ENCODE measurements at places on chromosomes 7 and 10.

DNA sequence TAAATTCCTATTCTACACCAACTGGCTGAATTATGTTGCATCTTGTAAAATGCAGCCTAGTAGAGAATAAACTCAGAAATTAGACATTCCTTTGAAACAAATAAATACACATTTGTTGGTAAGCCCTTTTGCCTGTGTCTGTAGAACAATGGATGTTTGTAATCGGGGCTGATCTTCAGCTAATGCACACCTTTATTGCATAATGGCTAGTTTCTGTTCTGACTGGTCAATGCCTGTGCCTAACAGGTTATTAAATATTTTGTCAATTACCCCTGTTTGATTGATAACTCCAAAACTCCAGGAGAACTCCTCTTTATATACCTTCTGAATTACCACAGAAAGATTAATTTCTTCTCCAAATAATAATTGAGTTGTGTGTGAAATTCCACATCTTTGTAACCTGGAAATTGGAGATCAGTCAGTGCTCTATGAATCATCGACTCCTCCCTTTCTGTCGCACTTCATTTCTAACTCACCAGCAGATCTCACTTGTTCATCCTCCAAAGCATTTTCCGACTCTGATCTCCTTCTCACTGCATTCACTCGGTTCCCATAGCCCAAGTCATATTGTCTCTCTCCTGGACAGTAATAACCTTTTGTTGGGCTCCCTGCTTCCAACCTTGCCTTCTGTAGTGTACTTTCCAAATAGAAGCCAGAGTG lies 196.0 kb upstream of the FZD1 start:
- DNase-seq = no peak

DNA sequence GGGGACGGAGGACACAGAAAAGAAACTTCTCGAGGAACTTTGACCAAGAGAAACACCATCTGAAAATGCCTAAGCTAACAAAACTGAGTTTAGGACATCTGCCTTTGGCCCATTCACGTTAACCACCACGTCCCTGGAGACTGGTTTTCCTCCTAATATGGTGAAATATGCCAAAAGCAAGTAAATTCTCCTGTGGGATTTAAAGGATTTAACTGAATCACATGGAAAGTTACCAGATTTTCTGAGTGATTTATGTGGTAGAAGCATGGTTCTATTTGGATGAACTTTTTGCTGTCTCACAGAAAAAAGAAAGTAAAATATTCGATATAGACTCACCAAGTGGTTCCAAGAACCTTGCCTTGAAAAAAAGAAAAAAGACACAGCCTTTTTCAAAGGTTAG lies 30.4 kb upstream of the BMPER start:
- no peak for DNase-seq

GRCh38 chr7:96636342-96636860 lies 73.2 kb downstream of the SEM1 start:
- DNase-seq = no peak

GRCh38 chr10:43390759-43391158 lies 18.2 kb downstream of the HNRNPF start:
- no peak for DNase-seq

DNA sequence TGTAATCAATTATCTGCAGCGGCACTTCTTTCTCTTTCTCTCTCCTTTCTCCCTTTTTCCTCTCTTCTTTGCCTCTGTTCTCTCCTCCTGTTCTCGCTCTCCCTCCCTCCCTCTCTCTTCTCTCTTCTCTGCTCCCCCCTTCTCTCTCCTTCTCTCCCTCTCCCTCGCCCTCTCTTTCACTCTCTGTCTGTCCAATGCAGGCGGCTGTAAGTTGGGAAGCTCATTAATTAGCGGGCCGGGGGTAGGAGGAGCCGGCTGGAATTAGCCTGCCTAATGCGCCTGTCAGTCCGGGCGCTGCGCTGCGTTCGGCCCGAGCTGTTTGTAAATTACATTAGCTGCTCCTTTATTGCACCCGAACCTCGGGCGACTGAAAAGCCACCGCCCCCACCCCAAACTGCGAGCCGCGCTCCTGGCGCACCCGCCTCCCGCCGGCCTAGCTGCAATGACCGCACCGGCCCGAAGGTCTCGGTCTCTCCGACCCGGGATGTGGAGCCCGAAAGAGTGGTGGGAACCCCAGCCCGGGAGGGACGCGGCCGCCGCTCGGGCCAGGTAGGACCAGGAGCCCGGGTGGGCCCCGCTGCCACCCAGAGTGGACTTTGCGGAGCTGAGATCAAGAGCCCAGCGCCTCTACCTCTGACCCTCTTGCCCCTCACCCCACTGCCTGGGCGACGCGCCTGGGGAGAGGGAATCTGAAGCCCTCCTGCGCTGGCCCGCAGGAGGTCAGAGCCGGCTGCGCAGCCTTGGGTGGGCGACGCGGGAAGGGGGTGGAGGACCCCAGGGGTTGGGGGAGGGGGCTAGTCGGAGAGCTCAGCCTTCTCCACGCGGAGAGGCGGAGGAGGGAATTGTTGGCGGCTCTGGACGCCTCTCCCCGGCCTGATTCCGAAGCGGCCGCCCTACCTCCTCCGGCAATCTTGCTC lies at the start of gene LBX1:
TSS of gene LBX1 (minus strand) at position 198 of the 917 bp plus-strand sequence. CDS start 648 bp downstream, outside the sequence.
- no peak for DNase-seq

DNA sequence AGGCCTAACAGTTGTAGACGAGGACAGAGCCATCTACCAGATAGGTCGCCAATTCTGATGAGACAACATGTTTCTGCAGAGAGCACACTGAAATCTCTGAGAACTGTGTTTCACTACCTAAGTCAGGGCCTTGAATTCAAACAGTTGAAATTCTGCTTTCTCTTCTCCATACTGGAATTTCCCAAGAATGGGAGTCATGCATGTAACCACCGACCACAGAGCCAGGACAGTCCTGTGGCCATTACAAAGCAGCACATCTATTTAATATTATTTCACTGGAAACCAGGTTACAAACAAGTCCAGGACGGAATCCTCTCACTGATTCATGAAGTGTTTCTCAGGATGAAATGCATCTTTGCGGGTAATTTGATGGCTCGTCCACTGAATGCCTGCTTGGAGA lies 62.0 kb upstream of the ST8SIA6 start:
- no peak for DNase-seq

Data from stimulated activated CD4-positive, alpha-beta T cell treated with anti-CD3 and anti-CD28 coated beads, Interleukin-1b, Interleukin-23, amount 100 ng/mL, for 24 hours (primary cell).